ENCODE measurements at places on chromosomes 12 and 14.

GRCh38 chr12:43728117-43728516 is 30.5 kb downstream of the PUS7L start:
- peak; percentile 36 for DNase-seq

- no peak for DNase-seq
Measured at GRCh38 chr12:88733008-88733407, 152.7 kb upstream of the KITLG start.

DNA sequence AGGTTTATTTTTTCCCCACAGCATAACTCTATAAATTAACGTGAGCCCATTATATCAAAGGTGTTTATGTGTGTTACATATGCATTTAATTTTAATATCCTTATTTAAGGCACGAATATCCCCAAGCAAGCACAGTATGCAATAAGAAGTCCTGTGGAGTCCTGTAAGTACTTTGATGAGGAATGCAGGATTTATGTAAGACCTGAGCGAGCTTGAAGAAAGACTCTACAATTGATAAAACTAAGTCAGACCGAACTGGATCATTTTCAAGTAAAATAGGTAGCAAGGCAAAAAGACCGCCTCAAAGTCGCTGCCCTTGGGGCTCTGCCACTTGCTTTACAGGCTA is 755 bp downstream of the SLC25A21 start:
- no peak for DNase-seq

DNA sequence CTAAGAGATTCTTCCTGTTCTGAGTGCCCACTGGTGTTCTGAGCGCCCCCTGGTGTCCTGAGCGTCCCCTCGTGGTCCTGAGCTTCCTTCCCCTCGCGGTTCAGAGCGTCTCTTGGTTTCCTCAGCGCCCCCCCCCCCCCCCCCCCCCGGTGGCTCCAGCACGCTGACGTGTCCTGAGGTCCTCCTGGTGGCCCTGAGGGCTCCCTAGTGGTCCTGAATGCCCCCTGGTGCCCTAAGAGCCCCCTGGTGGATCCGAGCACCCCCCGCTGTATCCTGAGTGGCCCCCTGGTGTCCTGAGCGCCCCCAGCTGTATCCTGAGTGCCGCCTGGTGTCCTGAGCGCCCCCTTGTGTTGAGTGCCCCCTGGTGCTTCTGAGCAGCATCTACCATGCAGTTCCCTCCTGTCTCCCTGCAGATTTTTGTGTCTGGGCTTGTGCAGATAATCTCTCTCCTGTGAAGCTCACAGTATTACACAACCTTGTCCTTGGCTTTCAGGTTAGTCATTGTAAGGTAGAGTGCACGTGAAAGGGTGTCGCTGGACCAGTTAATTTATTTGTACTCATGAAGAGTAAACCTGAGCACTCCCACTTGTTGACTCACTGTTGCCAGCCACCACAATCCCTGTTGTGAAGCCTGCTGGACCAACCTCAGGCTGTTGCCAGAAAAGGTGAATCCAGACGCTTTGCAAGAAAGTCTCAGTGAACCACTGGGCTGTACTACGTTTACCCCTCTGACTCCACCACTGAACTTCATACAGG is 1168.4 kb downstream of the TMEM121 start:
- no peak for DNase-seq

- no peak for DNase-seq
Measured at GRCh38 chr12:80156306-80156705, 57.0 kb downstream of the OTOGL start.

GRCh38 chr12:67477681-67478265 is 170.8 kb upstream of the DYRK2 start:
- DNase-seq, result peak; percentile 87

DNA sequence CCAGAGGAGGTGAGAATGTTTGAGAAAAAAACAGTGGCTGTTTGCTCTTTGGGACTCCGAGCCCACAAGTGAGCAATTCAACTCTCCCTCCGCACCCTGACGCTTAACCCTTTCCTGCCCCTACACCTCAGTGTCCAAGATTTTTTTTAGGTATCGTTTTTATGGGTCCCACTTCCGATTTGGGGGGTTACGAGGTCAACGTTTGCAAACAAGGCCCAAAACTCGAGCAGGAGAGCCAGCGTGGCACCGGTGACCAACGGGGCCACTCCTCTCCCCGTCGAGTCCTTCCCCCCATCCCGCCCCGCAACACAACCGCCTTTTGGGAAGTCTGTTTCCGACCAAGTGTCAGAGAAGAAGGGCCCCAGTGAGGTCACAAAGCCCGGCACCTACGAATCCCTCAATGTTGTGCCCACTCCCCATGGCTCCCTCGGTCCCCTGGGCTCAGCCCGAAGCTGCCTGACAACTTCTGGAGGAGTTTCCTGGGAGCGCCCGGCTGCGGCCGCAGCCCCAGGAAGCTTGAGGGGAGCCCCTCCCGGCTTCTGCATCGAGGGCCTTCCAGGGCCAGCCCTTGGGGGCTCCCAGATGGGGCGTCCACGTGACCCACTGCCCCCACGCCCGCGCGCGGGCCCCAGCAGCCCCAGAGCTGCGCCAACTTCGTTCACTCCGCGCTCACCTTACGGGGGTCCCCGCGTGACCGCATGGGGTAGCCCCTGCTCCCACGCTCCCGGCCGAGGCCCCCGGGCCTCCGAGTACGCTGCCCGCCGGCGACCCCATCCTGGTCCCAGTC is 1.2 kb downstream of the CDK2AP1 start:
- DNase-seq, result peak; percentile 28

DNA sequence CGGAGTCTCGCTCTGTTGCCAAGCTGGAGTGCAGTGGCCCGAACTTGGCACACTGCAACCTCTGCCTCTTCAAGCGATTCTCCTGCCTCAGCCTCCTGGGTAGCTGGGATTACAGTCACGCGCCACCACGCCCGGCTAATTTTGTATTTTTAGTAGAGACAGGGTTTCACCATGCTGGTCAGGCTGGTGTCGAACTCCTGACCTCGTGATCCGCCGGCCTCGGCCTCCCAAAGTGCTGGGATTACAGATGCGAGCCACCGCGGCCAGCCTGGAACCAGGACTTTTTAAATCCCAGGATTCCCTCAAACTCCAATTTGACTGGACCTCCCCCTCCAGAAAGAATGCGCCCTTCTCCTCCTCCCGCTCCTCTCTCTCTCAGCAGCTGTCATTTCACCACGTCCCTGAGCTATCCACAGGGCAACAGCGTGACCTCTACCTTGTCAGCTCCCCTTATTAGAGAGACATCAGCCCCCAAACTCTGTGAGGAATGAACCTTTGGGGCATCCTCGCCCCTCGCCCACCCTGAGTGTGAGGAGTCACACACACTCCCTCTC is 2.0 kb downstream of the ESYT1 start:
- no peak for DNase-seq

DNA sequence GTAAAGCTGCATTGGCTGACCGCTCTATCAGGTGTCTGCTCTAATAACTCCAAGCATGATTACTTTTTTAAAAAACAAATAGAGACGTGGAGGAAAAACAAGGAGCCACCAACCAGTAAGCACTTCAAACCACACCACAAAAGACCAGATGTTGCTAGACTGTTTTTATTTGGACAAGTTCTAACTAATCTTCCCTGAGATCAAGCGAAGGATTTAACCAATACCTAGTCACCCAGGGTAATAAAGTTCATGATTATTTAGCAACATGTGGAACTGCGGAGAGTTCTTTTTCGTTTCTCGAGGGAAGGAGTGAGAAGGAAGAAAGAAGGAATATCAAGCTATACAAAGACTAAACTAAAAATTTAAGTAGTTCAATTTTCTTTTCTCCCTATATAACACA is 288.1 kb downstream of the DUSP6 start:
- DNase-seq, result no peak

DNA sequence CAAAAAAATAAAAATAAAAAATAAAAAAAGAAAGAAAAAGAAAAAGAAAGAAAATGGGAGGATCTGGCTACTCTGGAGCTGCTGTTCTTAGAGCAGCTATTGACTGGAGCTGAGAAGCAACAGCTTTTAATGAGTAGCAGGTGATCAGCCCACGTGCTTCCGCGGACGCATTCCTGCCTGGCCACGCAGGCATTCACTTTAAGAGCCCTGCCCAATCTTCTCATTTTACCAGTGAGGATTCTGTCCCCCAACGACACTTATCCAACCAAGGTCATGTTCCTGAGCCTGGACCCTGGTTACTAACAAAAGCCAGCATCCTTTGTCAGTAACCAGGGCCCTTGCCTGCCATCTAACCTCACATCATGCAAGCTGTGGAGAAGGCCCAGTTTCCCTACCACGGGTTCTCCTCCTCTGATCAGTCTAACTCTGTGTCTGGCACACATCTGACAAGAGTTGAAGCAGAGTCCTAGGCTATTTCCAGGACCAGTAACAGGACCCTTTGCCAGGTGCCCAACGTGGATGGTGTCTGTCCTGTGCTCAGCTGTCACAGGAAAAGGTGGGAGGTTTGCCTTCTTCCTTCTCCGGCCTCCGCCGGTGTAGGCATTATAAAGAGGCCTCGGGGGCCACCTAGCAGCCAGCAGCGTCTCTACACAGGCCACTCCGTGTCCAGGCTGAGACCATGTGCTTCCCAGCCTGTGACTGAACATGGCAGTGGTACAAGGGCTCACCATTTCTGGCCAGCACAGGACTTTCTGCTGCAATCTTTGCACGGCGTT is 60.9 kb upstream of the GPATCH2L start:
- DNase-seq, result no peak

DNA sequence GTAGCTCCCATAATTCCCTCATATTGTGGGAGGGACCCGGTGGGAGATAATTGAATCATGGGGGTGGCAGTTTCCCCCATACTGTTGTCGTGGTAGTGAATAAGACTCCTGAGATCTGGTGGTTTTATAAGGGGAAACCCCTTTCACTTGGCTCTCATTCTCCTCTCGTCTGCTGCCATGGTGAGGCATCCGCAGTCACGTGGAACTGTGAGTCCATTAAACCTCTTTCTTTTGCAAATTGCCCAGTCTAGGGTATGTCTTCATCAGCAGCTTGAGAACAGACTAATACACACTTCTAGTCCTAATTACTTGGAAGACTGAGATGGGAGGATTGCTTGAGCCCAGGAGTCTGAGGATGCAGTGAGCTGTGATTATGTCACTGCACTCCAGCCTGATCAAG is 64.4 kb downstream of the TMX1 start:
- peak; percentile 29 for DNase-seq

- DNase-seq, result no peak
Measured at GRCh38 chr12:76696186-76696585, 67.7 kb upstream of the ZDHHC17 start.

DNA sequence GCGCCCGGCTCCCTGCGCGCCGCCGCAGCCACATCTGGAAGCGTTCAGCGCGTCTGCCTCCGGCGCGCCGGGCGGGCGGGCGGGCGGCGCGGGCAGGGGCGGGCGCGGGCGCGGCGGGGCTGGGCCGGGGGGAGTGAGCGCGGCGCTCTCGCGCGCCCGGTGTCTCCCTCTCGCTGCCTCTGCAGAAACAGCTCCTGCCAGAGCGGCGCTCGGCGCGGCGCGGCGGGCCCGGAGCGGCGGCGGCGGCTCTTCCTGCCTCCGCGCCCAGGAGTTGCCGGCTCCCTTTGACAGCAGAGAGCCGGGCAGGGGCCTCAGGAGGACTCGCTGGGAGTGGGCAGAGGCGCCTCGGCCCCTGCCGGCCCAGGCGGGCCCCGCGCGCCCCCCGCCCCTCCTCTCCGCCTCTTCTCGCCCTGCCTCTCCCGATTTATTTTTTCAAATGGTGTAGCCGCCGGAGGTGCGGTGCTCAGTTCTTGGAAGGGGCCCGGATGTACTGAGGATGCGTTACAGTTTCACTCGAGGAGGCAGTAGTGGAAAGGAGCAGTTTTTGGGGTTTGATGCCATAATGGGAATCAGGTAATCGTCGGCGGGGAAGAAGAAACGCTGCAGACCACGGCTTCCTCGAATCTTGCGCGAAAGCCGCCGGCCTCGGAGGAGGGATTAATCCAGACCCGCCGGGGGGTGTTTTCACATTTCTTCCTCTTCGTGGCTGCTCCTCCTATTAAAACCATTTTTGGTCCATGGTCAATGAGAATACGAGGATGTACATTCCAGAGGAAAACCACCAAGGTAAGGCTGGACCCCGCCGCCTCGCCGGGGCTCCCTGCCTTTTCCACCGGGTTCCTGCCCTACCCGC is at the start of gene CACNA1C:
CACNA1C (plus strand) TSS at position 162 of the 853 bp plus-strand sequence; CDS start at position 738, 576 bp downstream.
- peak; percentile 84 for DNase-seq

DNA sequence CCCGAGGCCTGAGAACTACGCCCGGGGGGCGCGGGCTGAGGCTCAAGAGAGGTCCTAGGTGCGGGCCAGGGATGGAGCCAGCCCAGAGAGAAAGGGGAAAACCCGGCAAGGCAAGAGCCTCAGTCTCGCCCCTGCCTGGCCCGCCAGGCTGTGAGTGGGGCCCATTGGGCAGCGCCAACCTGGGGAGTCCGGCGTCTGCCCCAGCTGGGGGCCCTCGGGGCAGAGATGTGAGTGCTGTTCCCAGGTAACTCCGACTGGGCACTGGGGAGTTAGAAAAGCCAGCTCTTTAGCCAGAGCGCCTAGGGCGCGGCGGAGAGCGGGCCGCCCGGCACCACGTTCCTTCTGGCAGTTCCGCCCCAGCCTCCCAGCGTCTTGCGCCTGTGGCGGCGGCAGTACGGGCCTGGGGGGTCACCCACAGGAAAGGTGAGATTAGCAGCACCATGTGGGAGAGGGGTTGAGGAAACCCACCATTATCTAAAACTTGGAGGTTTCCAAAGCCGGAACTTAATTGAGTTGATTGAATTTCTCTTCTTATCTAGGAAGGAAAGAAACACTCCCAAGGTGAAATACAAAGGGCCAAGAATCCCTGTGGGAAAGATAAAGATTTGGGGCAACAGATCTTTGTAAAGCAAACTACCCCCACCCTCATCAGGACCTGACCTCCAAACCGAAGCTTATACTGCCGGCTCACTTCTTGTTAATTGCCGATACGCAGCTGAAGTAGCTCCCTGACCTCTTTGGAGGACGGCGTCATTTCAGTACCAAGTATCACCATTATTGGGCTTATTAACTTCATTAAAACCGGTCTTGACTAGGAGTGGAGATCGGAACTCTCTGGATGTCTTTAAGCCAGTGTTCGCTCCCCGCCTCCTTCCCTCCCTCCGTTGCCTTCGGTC is 11.6 kb downstream of the OTX2 start:
- no peak for DNase-seq

GRCh38 chr14:75570797-75571196 is 7.6 kb upstream of the FLVCR2 start:
- no peak for DNase-seq
